ENCODE measurements at places on chromosomes 7 and 10.

DNA sequence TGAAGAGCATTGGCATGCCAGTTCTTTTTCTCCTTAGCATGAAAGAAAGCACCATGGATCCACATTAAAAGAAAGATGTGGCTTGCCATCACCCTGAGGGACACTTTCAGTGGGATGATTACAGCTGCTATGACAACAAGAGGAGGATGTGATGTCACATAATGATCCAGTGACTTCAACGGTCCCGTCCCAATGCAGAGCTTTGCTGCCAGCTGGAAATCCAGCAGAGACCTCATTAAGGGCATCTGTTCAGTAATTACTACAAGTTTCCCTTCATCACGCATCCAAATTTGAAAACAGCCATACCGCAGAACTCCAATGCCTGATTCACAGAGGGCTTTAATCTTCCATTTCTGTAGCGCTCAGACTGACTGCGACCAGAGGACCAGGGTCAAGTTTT lies 206.6 kb downstream of the LSM5 start:
- no peak for DNase-seq

- no peak for DNase-seq
These were observed 153.1 kb downstream of the AOAH start for GRCh38 chr7:36571190-36571560.

GRCh38 chr10:106682175-106682574 lies 482.3 kb downstream of the SORCS1 start:
- DNase-seq: no peak

DNA sequence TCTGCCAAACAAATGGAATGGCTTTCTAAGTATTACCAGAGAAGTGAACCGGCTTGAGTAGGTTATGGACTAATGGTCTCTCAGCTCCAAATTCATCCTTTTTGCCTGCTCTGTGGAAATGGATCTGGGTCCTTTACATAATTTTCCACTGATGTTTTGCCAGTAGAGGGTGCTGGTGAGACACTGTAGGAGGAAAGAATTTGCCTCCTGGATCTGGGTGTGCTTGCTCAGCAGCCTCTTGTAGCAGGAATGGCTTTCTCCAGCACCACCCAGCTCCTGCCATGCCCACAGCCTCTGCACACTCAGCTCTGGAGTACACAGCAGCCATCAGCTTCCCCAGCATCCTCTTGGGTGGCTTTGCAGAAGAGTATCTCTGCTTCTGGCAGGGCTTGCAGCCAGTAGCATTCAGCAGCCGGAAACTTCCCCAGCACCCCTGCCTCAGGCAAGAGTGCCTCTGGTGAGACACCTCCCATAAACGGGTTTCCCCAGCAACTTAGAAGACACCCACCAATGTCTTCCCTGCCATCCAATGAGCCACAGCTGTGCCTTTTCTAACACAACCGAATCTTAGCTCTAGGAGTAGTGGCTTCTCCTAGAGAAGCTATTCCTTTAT lies 235.0 kb upstream of the PLPP4 start:
- DNase-seq: no peak

DNA sequence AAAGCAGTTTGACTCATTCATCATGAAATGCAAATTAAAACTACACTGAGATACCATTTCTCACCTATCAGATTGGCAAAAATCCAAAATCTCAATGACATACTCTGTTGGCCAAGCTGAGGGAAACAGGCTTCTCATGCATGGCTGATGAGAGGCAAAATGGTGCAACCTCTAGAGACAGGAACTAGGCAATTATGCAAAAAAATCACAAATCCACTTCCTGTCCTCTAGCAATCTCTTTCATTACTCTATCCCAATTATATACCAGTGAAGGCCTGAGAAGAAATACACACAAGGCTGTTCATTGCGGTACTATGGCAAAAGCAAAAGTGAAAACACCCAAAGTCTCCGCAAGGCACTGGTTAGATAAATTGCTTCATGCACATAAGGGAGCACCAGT lies 25.9 kb upstream of the PTPRN2 start:
- no peak for DNase-seq

DNA sequence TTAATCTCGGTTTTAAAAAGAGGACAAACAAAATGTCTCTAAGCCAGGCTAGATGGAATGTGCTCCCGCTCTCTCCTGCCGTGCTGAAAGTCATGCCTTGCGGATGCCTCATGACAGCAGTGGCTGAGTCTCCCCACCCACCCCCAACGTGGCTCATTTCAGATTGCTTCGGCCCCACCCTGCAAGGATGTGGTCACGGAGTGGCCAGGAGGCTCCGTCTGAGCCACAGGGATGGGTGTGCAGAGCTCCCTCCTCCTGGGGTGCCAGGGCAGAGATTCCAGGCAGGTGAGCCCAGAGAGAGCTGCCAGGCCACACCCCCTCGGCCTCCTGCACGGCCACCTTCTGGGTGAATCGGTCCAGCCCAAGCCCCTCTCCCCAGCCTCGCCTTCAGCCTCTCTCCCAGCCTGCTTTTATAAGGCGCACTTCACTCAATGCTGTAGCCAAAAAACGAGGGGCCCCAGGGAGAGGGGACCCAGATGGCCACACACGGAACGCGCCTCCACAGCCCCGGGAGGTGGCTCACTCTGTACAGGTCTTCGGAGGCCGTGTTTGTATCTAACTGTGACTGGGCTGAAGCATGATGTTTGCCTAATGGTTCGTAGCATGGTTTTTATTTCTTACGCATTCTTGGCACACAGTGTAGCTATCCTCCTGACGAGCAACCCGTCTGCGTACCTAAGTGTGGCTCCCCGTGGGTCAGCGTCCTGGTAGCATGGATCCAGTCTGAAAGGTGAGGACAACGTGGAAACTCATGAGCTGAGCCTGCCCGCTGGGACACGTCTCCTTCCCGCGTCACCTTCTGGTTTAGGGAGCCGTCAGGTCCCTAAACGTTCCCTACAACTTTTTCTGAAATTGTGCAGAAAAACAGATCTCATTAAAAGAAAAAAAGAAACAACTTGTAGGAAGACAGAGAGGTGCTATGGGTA lies 413.8 kb upstream of the FOXK1 start:
- no peak for DNase-seq

GRCh38 chr7:42407021-42407710 lies 170.2 kb upstream of the GLI3 start:
- DNase-seq: no peak

DNA sequence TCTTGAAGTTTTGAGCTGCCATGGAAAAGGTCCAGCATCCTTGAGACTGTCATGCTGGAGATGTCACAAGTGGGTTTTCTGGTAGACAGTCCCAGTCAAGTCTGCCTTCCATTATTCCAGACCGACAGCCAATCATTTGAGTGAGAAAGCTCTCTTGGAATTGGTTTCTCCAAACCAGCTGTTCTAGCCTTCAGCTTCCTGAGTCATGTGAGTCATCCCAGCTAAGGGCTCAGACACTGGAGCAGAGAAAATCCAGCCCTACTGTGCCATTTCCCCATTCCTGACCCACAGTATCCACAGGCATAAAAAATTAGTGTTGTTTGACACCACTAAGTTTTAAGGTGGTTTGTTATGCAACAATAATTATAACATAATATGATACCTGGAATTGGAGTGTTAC lies 219.0 kb downstream of the ADRA2A start:
- no peak for DNase-seq

GRCh38 chr7:78169992-78170391 lies 371.4 kb downstream of the PHTF2 start:
- no peak for DNase-seq

DNA sequence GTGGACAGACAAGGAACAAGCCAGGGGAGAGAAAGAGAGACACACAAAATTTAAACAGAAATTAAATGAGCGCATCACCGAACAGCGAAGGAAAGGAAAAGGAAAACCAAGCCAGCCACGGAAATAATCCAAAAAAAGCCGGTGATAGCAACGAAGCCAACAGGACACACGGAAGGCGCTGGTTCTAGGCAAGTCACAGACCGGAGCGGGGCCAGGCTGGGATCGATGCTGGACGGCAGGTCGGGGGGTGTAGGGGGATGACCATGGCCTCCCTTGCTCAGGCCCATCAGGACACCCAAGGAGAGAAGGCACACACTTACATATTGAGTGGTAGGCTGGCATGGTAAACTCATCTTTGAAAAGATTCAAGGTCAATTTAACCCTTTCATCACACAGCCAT lies 202.5 kb upstream of the PTN start:
- DNase-seq: no peak

DNA sequence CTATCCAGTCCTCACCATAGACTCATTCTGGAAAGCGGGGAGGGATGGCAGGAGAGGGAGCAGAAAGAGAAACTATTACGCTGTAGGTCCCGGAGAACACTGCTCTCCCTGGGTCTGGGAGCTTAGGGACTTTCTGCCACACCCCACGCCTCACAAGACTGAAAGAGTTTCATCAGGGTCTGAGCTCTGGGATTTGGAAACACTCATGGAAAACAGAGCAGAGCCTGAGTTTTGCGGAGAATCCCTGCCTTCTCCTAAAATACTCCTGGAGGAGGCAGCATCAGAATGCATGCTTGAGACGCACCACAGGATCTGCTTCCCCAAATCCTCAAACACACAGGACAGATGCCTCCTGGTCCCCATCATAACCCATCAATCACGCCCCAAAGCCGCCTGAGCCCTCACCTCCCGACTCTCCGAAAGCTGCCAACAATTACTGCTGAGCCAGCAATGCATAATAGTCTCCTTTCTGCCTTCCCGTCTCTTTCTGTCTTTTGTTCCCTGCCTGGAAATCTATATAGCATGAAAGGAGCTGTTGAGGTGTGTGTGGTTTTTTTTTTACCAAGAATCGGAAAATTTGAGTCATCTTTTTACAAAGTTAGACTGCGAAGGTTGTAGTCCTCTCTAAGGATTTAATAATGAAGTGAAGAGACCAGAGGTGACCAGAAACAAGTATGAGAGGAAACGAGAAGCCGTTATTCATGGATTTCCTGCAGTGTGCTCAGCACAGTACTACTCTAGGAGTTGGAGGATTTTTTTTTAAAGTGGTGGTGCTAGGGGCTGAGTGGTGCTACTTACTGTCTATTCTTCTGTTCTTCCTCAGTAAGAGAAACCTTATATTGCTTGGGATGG lies 37.7 kb downstream of the ASB13 start:
- no peak for DNase-seq

DNA sequence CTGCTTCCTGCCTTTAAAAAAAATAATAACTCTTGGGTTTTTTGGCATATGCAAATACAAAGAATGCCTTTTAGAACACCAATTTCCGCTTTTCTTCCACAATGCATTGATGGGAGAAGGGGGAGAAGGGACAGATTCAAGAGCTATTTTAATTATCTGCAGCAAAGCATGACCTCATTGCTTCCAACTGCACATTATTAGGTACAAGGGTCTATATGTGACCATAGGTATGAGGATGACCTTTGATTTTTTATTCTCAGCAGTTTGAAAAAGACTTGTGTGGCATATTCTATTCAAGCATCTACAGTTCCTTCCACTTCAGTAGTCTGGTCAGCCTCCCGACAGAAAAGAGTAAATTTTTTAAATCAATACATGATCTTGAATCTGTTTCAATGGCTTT lies 39.7 kb downstream of the GRB10 start:
- no peak for DNase-seq

DNA sequence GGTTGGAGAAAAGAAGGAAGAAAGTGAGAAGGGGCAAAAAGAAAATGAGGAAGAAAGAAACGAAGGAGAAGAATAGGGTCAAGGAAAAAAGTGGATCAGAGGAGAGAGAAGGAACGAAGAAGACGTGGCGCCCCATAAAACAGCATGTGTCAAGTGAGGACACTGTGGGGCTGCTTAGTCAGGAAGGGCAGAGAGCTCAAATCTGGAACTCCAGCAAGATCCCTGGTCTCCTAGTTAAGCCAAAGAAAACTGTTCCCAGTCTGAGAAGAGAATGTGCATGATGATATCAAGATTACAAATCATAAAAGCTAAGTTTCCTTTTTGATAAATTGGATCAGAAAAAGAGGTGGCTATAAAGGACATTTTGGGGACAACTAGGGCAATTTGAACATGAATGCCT lies 33.0 kb downstream of the CREB3L2 start:
- no peak for DNase-seq

DNA sequence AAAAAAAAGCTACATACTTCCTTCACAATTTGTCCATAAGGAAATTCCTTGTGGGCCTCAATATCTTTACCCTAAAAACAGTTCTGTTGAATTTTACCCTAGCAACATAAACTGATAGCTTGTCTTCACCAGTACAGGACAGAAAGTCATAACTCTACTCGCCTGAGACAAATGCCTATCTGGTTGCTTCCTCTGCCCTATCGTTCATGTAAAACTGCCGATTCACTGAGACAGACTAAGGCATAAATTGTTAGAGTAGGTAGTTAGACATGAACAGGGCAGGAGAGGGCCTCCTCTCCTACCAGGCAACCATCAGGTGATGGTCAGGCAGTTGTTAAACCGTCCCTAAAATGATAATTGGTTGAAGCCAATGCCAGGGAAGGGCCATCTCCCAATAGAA lies 25.0 kb downstream of the IFIT3 start:
- DNase-seq: no peak

DNA sequence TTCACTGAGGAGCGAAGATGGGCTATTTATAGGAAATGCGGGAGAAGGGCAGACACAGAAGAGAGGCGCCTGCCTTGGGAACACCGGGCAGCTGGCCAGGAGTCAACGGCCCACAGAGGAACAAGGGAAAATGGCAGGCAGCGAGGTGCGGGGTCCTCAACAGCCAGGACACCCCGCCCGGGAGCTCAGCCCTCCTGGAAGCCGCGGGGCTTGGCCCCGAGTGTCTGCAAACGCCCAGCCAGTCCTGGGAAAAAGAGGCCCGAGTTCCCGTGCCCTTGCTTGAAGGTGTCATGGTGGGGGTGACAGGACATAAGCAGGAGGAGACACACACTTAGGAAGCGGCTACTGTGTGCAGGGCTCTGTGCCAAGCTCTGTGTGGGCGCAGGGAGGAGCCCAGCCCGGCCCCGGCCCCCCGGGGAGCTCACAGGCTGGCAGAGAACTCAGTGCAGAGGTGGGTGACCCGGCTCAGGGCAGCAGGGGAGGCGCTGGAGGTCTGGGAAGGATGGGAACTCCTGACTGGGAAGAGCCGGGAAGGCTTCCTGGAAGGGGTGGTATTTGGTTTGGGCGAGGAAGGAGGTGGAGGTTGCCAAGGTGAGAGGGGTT lies 79.9 kb downstream of the ELFN1 start:
- DNase-seq: no peak

DNA sequence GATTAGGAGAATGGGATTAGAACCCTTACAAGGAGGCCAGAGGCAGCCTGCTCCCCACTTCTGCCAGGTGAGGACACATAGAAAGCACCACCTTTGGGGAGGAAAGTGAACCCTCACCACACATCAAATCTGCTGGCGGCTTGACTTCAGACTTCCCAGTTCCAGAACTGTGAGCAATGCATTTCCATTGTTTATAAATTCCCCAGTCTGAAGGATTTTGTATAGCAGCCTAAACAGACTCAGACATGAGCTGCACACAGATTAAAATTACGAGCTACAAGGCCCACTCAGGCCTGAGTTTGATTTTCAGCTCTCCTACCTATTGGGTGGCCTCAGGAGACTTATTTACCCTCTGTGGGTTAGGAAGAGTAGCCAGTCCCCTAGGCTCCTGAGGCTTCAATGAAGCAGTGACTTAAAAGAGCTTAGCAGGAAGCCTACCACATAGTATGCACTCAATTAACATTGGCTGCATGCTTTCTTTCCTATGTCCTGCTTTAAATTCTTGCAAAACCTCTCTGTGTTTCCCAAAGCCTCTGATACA lies 350.7 kb upstream of the ZMIZ1 start:
- no peak for DNase-seq

GRCh38 chr10:74824900-74825370 lies 1.5 kb upstream of the KAT6B start:
- no peak for DNase-seq

Measured in brain pericyte (primary cell).